ENCODE measurements at places on chromosomes 16 and 17.

GRCh38 chr17:41917679-41918313 lies 955 bp downstream of the ACLY start:
- DNase-seq = peak; percentile 30

DNA sequence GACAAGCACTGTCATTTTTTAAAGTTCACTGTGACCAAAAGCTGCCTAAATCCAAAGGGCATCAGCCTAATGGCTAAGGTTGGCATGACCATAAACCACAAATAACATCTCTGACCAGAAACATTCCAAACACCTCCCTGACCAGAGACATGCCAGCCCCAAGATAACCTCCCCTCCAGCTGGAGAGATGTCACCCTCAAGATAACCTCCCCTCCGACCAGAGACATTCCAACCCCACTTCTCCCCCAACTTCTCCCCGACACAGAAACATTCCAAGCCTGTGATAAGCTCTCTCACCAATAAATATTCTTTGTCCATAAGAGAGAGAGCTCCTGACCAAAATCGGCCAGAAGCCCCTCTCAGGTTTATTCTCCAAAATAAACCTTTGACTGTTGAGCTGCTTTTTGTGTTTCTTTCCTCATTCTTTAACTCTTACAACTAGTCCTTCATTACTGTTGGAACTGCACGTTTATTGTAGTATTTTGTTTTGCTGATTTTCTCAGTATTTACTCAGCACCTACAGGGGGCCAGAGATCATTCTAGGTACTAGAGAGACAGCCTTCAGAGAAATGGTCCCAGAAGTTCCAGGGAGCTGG lies 325.6 kb downstream of the SLC39A11 start:
- no peak for DNase-seq

GRCh38 chr16:88867581-88868246 lies 1.3 kb upstream of the PABPN1L start:
- DNase-seq = no peak

- peak; percentile 82 for DNase-seq
Measured at GRCh38 chr17:19724501-19725420, 8.4 kb upstream of the SLC47A2 start.

DNA sequence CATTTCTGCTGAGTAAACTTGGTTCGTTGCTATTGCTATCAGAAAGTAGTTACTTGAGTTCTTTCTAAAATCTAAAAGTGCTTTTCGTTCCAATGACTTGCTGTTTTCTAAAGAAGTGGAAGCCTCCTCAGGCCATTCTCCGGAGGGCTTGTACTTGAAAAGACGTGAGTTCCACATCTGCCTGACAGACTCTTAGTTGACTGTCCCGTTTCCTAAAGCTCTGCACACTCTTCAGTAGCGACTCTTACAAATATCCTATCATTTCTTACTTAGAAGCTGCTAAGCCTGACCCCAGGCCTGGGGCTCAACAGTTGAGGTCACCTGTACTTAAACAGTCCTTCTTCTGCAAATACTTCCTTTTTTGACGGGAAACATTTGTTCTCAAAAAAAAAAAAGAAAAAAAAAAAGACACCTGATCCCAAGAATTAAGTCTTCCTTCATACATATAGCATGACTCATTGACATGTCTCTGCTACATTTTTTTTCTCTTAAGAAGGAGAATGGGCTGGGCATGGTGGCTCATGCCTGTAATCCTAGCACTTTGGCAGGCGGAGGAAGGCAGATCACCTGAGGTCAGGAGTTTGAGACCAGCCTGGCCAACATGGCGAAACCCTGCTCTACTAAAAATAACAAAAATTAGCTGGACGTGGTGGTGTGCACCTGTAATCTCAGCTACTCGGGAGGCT lies 61.5 kb downstream of the DHRS7C start:
- DNase-seq = peak; percentile 75

GRCh38 chr17:59637611-59638310 lies 18.1 kb downstream of the CLTC start:
- no peak for DNase-seq

GRCh38 chr17:1914661-1915083 lies 84.9 kb downstream of the RPA1 start:
- no peak for DNase-seq

DNA sequence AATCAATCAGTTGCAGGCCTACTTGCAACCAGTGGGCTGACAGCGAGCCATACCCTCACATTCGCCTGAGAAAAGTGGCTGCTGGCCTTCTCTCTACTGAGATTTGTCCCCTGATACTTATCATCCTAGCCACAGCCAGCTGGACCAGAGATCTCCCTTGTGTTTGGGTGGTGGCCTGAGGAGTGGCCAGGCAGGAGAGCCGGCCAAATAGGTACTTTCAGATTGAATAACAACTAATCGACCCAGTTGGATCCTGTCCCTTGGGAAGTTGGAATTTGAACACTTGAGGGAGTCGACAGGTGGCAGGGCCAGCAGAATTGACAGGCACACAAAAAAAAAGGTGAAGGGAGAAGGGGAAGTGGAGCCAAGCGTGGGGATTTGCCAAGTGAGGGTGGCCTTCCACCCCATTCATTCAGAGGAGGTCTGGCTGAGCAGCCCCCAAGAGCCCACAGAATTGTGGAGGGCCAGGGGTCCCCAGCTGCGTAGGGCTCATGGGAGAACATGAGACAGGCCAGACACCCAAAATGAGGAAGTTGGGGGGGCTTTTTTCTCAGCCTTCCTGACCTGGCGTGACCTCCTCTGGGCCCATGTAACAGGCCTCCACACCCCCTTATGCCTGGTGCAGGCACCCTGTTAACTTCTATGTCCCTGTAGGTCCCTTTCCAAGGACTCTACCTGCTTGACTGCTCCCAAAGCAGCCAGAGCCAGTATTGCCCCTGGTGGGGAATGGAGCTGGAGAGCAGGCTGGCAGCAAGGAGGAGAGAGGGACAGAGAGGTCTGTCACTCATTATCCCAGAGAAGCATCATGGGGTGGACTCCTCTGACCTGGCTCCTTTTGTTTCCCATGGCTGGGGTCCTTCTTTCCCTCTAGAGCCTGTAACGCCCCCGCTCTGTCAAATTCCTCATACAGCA lies 2.9 kb upstream of the RANGRF start:
- no peak for DNase-seq

- peak; percentile 34 for DNase-seq
Measured at GRCh38 chr17:72502371-72503341, 381.8 kb downstream of the SOX9 start.

- DNase-seq = no peak
Measured at GRCh38 chr17:72843591-72843990, 248.9 kb downstream of the SLC39A11 start.

GRCh38 chr17:63492940-63493339 lies 16.1 kb downstream of the ACE start:
- DNase-seq = no peak

DNA sequence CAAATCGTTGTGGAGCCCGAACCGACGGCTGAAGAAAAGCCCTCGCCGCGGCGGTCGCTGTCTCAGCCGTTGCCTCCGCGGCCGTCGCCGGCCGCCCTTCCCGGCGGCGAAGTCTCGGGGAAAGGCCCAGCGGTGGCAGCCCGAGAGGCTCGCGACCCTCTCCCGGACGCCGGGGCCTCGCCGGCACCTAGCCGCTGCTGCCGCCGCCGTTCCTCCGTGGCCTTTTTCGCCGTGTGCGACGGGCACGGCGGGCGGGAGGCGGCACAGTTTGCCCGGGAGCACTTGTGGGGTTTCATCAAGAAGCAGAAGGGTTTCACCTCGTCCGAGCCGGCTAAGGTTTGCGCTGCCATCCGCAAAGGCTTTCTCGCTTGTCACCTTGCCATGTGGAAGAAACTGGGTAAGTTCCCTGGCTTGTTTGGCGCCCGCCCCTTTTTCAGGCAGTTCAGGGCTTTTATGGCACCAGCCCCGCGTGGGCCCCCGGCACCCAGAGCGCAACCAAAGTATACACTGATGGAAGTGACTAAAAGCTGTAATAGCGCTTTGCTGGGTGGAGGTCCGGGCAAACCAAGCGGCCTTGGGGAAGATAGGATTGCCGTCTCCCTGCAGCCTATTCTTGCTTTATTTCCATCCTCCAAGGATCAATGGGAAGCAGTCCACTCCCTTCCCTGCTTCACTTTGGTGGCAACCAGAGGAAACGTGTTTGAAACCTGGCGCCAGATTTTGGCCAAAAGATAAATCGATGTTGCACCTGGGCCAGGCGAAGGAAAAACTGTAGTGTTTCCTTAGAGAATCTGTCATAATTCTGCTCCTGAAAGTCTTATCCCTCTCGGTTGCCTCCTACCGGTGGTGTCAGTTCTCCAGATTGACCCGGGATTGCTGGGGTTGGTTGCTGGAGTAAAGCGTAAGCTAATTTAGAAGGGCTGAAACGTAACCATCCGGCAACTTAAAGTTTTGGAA lies 775 bp downstream of the PPM1D start:
- DNase-seq = peak; percentile 82

All from RWPE1 (cell line).